ENCODE measurements at places on chromosomes 1 and 21.

DNA sequence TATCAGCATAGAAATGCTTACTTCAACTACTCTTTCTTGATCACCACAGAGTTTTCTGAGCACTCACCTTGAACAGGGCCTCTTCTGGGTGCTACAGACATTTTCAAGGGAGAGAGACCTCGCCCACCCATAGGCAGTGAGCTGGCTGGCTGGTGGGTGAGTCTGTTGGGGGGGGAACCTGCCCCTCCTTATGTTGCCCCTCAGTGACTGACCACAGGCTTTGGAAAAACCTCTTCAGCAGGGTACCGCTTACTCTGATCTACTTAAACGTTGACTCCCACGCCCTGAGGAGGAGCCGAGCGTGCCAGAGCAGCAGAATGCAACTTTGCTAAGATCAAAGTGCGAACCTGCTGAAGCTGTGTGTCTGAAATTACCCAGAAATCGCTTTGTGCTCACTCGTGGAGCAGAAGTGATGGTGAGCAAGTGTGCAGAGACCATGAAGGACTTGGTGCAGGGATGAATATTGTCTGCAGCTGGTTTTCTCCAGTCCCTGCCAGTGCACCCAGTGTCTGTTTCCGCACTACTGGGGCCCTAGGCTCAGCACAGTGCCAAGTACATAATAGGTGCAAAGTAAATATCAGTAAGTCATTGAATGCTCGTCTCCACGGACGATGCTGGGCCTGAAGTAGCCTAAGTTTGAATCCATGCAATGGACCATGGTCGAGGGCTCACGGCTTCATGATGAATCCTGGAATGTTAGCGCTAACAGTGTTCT, 158.7 kb upstream of the IRF2BP2 start:
- no peak for DNase-seq

DNA sequence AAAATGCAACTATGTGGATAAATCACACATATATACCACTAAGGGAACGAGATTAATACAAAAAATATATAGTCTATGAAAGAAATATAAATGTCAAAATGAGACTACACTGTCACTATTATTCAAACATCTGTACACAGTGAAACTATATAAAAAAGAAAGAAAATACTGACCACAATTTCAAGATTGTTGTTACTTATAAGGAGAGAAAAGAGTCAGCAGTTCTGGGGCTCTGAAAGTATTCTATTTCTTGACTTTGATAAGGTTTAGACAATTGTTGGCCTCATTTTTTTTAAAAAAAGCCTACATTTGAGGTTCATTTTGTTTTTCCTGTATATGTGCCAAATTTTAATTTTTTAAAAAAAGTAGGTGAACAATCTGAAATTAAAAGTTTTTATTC, 319.3 kb upstream of the CHRM3 start:
- DNase-seq = no peak

- no peak for DNase-seq
Measured at GRCh38 chr1:211371406-211372105, 44.9 kb downstream of the TRAF5 start.

GRCh38 chr1:186722711-186723309, 42.6 kb upstream of the PTGS2 start:
- peak; percentile 31 for DNase-seq

DNA sequence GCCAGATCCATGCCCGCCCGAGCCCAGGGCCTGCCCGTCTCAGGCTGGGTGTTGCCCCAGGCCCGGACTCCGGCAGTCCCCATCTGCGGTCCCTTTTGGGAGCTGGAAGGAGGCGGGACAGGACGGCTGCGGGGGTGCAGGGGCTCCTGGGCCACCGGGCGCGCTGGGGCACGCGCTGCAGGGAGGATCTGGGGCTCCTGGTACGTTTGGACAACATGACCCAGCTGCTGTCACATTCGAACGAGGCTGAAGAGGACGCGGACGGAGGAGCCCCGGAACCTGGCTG, 6.6 kb upstream of the CALML6 start:
- no peak for DNase-seq

DNA sequence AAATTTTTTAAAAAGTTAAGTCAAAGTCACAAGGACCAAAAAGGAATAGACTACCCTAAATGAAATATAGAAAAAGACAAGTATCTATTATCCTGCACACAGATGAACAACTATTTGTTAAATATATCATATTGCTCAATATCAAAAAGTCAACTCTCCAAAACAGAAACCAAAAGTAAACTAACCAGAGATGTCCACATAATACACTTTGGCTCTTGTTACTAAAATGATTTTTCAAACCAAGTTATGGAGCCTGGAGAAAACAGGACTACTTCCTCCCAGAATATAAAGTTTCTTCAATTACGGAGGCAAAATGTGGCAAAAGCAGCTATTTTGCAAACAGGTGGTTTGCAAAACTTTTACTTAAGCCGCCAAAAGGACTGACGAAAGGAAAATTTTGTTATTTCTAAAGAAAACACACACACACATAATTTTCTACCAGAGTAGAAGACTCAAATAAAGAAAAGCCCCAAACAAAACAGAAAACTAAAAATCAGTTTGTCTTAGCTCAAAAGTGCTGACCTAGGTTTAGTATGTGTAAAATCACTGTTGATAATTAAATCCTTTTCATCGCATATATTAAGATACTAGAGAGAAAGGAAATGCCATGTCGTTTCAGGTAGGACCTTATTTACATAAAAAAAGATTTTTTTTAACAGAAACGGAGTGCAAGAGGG, 1.1 kb downstream of the DPYD start:
- DNase-seq = no peak

- DNase-seq = no peak
Measured at GRCh38 chr1:65174585-65174984, 26.6 kb downstream of the AK4 start.

GRCh38 chr1:64121766-64122385, 81.5 kb upstream of the UBE2U start:
- DNase-seq = no peak

- no peak for DNase-seq
Measured at GRCh38 chr1:65247419-65248359, 61.7 kb upstream of the DNAJC6 start.

DNA sequence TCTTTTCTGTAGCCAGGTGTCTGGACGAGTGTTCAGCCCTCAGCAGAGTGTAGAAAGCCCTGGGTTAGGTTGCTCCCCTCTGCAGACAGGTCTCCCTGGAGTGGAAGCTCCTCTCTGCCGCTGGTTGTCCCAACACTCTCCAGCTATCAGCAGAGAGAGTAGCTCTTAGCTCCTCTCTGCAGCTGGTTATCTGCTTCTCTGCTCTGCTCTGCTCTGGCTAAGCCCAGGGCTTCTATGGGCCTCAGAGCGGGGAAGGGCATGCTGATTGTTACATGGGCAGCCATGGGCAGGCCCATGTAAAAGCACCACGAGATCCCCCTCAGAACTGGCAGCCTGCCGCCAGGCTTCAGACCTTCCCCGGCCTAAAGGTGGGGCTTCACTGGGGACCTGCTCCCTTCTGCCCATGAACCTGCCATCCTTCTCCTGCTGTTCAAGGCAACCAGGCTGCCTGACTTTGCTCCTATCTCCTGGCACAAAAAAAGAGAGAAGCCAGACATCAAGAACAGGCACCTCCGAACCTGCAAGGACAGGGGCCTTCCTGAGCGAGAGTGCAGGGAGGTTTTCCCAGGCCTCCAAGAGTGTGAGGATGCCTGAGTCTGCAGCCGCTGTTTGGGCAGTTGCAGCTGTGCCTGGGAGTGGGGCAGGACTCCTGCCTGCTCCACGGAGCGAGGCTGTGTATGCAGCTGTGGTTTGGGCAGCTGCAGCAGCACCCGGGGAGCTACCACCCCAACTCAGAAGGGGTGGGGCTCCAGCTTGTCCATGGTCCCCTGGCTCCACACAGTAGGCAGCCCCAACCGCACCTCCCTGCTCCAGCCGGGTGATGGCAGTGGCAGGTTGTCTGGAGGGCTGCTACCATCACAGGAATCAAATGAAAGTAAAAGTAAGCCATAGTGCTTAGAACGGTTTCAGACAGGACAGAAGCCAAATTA, 973.7 kb downstream of the LTN1 start:
- DNase-seq = no peak

DNA sequence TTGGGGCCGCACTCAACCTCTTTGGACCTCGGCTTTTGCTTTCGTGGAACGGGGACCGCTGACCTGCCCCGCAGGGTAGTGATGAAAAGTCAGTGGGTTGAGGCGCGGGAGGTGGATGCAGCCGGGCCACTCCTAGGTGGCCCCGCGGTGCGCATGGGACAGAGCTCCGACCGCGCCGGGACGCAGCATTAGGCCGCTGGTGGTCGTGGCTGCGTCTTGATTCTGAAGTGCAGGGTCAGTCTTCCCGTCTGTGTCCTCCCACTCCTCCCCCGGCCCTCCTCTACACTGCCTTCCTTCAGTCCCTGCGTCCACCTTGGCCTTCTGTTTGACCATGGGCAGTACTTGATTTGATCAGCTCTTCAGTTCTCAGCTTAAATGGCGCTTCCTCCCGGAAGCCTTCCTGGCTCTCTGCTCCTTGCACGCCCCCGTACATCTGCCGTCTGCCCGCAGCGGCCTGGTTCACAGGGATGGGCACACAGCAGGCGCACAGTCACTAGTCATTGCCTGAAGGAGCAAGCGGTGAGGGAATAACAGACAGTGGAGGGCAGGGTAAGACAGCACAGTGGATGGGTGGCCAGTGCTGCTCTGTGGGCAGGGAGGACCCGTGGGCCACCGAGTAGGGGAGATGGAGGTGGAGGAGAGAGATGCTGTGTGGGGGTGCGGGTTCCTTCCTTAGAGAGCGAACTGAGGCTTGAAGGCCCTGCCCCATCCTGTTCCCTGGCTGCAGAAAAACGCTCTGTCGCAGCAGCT, 633 bp downstream of the THEMIS2 start:
- DNase-seq = no peak

DNA sequence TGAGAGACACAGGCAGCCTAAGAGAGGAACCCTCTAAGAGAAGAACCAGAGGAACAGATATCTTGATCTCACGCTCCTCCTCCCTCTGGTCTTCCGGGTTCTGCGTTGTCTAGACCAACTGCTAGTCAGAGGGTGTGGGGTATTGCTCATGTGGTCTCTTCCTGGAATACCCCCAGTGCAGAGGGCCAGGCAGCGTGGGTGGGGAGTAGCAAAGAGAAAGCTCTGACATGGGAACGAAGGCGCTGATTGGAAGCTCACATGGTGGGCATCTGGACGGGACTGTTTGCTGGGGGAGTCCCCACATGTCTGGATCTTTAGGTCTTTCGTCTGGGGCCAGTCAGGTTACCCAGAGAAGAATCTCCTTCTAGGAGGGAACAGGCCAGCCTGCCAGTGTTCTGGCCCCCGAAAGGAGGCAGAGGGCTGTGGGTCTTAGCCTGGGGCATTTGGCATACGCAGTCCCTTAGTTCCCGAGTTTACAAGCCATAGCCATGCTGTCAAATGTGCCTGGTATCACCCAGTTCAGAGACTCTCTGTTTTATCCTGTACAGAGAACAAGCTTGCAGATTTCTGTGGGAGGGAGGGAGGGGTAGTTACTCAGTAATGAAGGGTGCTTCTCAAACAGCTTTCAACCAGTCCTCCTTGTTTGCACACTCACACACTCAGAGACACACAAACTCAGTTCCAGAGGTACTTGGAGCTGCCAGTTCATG, 18.3 kb upstream of the IL6R start:
- DNase-seq = no peak

GRCh38 chr21:41207401-41208375, 39.7 kb downstream of the BACE2 start:
- no peak for DNase-seq

DNA sequence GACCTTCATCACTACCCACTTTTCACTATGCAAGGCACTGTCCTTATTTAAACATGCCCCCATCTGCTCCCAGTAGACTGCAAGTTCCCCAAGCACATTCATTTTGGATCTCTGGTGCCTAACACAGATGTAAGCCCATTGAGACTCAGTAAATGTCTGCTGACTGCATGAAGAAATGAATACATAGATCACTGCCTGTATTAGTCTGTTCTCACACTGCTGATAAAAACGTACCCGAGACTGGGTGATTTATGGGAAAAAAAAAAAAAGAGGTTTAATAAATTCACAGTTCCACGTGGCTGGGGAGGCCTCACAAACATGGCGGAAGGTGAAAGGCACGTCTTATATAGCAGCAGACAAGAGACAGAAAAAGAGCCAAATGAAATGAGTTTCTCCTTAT, 204.9 kb downstream of the ATG4C start:
- DNase-seq = no peak

GRCh38 chr1:85707267-85707989, 805 bp downstream of the ZNHIT6 start:
- DNase-seq = peak; percentile 28

DNA sequence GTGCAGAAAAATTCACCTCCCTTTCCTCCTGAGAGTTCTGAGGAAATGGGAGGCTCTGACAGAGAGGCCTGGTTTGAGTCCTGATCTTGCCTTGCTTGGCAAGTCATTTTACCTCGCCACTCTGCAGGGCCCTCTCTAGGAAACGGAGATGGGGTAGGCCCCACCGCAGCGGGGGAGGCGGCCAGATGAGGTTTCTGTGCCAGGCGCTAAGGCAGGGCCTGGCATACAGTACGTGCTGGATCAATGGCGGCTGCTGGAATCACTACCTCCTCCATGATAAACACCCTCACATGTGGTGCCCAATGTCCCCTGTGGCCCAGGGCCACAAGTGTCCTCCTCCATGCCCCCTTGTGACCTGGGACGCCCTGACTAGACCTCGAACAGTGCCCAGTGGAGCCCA, 499 bp upstream of the PLEKHG5 start:
- DNase-seq = no peak

DNA sequence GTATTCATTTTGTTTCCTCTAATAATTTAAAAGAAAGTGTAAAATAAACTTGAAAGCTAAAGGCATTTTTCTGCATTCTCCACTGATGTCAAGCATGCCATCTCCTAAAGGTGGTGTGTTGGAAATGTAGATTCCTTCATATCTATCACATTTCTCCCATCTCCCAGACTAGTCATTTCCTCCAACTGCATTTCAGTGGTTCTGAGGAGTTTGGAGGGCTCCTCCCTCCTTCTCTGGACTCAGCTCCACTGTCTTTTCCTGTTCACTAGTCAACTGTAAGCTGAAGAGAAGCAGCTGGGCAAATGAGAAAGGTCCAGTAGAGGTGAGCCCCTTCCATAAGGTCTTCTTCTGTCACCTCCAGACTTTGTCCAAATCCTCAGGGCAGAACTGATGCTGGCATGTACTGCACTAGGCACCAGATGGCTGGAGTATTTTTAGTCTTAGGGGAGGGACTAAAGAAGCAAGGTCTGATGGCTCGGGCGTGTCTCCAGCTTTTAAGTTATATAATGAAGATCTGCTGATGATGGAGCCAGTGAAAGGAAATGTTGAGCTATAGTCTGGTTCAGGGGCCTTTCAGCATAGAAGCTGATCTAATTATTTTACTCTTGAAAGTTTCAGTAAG, 186.1 kb downstream of the NTNG1 start:
- DNase-seq = no peak

GRCh38 chr1:223482132-223482531, 88.9 kb downstream of the CCDC185 start:
- no peak for DNase-seq

DNA sequence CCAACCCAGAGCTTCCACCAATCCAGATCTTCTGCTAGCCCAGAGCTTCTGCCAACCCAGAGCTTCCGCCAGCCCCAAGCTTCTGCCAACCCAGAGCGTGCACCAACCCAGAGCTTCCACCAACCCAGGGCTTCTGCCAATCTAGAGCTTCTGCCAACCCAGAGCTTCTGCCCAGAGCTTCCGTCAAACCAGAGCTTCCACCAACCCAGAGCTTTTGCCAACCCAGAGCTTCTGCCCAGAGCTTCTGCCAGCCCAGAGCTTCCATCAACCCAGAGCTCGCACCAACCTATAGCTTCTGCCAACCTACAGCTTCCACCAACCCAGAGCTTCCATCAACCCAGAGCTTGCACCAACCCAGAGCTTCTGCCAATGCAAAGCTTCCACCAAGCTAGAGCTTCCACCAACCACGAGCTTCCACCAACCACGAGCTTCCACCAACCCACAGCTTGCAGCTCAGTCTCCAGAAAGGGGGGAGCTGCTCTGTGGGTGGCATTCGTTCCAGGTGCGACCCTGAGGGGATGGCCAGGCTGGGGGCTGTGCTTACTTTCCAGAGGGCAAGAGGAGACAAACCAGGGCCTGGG, 23.8 kb downstream of the CRYAA start:
- no peak for DNase-seq

All from NCI-H2081 (cell line).